ENCODE measurements at places on chromosomes 5 and 9.

- H3K27ac ChIP-seq: no peak overlapping the region
- no peaks in the 10 kb centered on the region for H3K4me1 ChIP-seq
- H3K4me3 ChIP-seq: no peak overlapping the region
Observed at GRCh38 chr5:3787604-3788003, 192.0 kb downstream of the IRX1 start.

DNA sequence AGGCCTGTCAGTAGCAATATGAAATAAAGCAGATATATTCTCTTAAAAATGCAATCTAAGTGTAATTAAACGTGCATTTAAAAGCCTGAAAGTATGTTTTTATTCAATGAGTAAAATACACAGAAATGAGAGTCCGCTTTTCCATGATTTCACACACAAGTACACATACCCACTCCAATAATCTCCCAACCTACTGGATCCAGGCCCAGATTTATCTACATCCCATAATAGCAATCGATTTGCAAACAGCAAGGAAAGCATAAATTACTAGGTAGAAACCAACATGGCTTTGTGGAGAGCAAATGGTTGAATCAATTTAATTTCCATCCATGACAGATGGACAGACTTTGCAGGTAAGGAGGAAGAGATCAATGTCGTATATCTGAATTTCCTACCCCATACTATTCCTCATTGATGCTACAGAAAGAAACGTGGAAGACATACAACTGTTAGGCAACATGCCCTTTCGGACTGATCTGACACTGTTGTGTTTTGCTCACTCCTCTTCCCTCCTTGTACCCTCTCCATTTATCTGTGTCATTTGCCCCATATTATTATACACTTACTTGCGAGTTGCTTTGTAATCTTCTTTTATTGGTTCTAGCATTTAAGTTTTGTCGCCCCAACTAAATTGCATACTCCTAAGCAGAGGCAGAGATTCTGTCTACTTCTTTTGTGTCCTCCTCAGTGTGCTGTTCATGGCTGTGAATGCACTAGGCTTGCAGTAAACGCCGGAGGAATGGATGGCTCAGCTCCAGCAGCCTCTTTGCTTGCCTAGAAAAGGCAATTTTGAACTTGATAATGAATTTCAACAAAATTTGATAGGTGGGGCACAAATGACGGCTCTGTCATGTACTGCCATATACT lies 133.6 kb downstream of the NFIB start:
- H3K4me1 ChIP-seq: no peaks in the 10 kb centered on the region
- H3K4me3 ChIP-seq: no peak overlapping the region
- no peak overlapping the region for H3K27ac ChIP-seq
- H3K27me3 ChIP-seq: no peaks in the 10 kb centered on the region

DNA sequence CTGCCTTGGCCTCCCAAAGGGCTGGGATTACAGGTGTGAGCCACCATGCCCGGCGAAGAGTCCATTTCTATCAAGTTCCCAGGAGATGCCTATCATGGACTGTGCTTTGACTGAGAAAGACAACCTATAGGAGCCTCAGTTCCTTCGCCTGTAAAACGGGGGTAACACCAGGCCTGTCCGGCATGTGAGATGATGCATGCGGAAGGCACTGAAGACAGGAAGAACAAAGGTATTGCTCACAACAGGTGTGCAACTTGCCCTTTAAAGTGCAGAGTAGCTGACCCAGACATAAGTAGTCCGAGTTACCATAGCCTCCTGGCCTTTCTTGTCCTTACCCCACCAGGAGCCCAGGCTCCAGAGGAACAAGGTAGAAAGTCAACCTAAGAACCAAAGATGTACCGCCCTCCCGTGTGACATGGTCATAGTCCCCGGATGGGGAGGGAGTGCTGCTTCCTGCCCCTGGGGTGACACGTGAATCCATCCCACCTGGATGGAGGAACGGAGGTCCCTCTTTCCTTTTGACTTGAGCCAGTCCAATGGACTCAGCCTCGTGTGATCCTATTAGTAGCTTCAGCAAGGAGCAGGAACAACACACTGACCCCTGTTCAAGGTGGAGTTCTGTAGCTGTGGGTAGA lies 60.3 kb downstream of the HSPA4 start:
- H3K4me1 ChIP-seq: peaks cover 60% of the 10 kb centered on the region
- H3K27me3 ChIP-seq: no peaks in the 10 kb centered on the region
- no peak for DNase-seq
- H3K27ac ChIP-seq: peak overlapping the region; percentile 66

DNA sequence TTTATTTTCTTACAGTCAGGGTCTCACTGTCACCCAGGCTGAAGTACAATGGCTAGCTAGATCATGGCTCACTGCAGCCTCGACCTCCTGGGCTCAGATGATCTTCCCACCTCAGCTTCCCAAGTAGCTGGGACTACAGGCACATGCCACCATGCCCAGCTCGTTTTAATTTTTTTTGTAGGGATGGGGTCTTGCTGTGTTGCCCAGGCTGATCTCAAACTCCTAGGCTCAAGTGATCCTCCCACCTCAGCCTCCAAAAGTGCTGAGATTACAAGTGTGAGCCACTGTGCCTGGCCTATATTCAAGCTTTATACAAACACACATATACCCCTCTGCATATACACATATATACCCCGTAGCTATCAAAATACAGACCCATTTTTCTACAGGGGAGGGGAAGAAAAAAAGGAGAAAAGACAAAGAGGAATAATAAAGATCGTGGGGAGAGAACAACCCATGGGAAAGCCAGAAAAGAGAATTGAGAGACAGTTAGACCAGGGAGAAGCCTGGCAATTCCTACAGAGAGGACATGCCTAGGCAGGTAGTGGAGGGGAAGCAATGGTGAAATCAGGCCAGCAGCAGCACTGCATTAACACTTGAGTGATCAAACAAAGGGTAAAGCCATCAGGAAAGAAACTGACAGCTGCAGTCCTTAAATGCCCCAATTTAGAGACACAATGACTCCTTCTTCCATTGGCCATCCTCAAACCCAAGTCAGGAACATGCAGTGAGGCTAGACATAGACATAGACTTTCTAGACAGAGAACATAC lies 102.7 kb downstream of the EFNA5 start:
- H3K27me3 ChIP-seq: peaks cover 11% of the 10 kb centered on the region
- no peaks in the 10 kb centered on the region for H3K36me3 ChIP-seq
- no peak overlapping the region for H3K27ac ChIP-seq
- H3K4me3 ChIP-seq: no peak overlapping the region
- H3K4me1 ChIP-seq: peaks cover 17% of the 10 kb centered on the region

- H3K36me3 ChIP-seq: no peaks in the 10 kb centered on the region
- no peak overlapping the region for H3K27ac ChIP-seq
- H3K27me3 ChIP-seq: peaks cover 53% of the 10 kb centered on the region
- H3K4me3 ChIP-seq: peak overlapping the region; percentile 77
- H3K4me1 ChIP-seq: peaks cover 5% of the 10 kb centered on the region
Observed at GRCh38 chr9:129696944-129697655, 31.7 kb downstream of the PRRX2 start.

DNA sequence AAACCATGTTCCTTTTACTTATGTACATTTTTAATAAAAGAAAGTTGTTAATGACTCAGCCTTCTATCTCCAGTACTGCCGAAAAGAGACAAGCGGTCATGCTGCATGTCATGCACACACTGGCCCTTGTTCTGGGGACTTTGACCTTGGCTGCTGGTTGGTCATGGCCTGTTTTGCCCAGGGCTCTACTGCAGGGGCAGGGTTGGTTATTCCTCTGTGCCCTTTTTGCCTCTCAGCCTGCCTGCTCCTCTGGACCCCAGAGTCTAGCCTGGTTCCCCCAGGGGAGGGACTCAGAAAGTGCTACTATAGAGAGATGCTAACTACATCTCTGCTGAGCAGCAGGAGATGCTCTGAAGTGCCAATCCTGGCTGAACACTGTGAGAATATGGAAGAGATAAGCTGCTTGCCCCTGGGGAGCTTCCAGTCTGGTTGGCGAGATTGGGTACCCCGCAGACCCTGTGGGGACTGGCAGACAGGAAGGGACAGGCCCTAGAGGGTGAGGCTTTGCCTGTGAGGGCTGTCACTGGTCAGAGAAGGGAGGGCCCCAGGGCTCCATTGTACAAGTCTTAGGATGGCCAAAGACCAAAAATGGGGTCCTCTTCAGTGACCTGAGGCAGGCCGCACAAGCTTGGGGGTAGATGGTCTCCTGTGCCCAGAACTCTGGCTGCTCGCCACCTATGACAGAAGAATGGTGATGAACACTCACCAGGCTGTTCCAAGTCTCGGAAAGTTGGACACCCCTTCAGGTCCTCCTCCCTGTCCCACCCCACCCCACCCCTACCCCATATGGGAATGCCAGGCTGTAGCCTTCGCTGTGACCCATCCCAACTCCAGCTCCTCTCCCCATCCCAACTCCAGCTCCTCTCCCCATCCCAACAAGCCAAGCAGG lies 14.3 kb downstream of the IRF1 start:
- no peak for DNase-seq
- H3K36me3 ChIP-seq: peaks cover 6% of the 10 kb centered on the region
- no peaks in the 10 kb centered on the region for H3K27me3 ChIP-seq
- peaks cover 78% of the 10 kb centered on the region for H3K4me1 ChIP-seq
- H3K27ac ChIP-seq: no peak overlapping the region

DNA sequence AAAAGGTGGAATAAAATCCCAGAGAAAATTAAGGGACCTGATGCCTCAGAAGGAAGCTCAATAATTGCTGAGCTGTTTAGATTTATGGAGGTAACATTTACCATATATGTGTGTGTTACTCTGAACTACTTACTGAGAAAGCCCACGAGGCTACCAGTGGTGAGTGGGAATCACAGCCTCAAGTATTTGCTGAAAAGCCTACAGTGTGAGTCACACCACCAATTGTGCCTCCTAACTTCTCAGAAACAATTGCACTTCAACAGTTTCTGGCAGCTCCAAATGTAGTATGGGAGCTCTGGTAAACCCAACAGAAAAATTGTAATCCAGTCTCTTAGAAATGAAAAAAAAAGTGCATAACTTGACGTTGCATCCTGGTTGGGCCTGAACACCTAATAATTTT lies 551.6 kb downstream of the PRDM9 start:
- no peak overlapping the region for H3K4me3 ChIP-seq
- DNase-seq: no peak
- no peaks in the 10 kb centered on the region for H3K27me3 ChIP-seq
- H3K27ac ChIP-seq: no peak overlapping the region

- H3K36me3 ChIP-seq: no peaks in the 10 kb centered on the region
- H3K4me1 ChIP-seq: no peaks in the 10 kb centered on the region
- no peak for DNase-seq
- no peak overlapping the region for H3K4me3 ChIP-seq
Observed at GRCh38 chr5:175123542-175123941, 320.4 kb downstream of the DRD1 start.

- no peak overlapping the region for H3K4me3 ChIP-seq
- no peak overlapping the region for H3K27ac ChIP-seq
- peaks cover 5% of the 10 kb centered on the region for H3K4me1 ChIP-seq
- peaks cover 3% of the 10 kb centered on the region for H3K36me3 ChIP-seq
Observed at GRCh38 chr9:77010527-77010926, 8.9 kb upstream of the FOXB2 start.

DNA sequence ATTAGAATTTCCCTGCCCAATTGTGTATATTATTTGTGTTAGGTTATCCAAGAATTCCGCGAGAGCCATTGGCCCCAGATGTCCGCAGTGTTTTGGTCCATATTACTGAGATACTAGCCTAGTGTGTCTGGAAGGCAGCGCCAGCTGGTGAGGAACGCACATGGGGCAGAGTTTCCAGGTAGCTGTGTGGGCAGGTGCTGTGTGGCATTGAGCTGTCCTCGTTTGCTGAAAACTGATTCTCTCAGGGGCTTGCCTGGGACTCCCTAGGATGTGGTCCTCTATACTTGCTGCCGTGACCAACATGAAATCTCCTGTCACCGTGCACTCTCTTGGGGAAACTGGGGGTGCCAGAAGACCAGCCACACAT lies 288.7 kb downstream of the FANCC start:
- no peak overlapping the region for H3K4me3 ChIP-seq
- peaks cover 9% of the 10 kb centered on the region for H3K36me3 ChIP-seq
- no peaks in the 10 kb centered on the region for H3K4me1 ChIP-seq
- H3K27ac ChIP-seq: no peak overlapping the region
- DNase-seq: no peak

GRCh38 chr5:143279698-143280097 lies 123.8 kb downstream of the NR3C1 start:
- peaks cover 28% of the 10 kb centered on the region for H3K36me3 ChIP-seq
- peak overlapping the region; percentile 21 for H3K27ac ChIP-seq
- no peak for DNase-seq
- H3K4me1 ChIP-seq: peaks cover 13% of the 10 kb centered on the region

DNA sequence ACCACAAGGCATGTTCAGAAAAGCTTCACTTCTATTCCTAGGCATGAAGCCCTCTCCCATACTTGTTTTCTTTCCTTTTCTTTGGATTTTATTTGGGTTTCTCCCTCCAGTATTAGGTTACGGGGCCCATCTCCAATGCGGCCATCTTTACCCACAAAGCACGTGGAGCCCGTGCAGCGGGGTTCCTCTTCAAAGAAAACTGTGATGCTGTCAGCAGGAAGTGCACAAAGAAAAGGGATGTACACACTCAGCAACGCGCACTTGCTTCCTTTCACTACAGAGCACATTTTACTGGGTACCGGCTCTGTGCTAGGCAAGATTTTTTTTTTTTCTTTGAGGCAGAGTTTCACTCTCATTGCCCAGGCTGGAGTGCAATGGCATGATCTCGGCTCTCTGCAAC lies 106.6 kb downstream of the COL23A1 start:
- H3K4me1 ChIP-seq: peaks cover 2% of the 10 kb centered on the region
- peaks cover 27% of the 10 kb centered on the region for H3K27me3 ChIP-seq
- H3K36me3 ChIP-seq: peaks cover 4% of the 10 kb centered on the region
- peak; percentile 9 for DNase-seq

DNA sequence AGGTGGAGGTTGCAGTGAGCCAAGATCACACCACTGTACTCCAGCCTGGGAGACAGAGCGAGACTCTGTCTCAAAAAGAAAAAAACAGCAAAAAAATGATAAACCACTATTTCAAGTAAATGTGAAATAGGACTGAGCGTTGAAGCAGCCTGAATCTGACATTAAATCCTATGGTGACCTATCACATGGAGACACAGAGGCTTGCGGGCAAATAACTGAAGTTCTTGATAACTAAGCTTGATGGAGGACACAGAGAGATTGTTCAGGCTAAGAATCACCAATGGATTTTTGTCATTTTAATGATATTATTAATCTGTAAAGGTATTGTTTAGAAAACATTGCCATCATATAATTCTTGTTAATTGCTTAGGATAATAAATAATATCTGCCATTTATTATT lies 15.7 kb upstream of the IL6ST start:
- no peak for DNase-seq
- H3K36me3 ChIP-seq: no peaks in the 10 kb centered on the region
- H3K4me3 ChIP-seq: no peak overlapping the region
- peaks cover 7% of the 10 kb centered on the region for H3K4me1 ChIP-seq

- H3K27ac ChIP-seq: no peak overlapping the region
- no peak overlapping the region for H3K4me3 ChIP-seq
- no peaks in the 10 kb centered on the region for H3K36me3 ChIP-seq
- H3K27me3 ChIP-seq: no peaks in the 10 kb centered on the region
Observed at GRCh38 chr5:107487056-107487542, 183.6 kb downstream of the EFNA5 start.

- H3K27me3 ChIP-seq: no peaks in the 10 kb centered on the region
- no peak overlapping the region for H3K4me3 ChIP-seq
- H3K27ac ChIP-seq: no peak overlapping the region
- no peaks in the 10 kb centered on the region for H3K4me1 ChIP-seq
Observed at GRCh38 chr5:146765089-146765832, 113.3 kb downstream of the PPP2R2B start.

Measured in stimulated activated naive B cell treated with anti-CD40 and anti-IgM and Interleukin-4, amounts not matched to agents 10 μg/mL and 1 μg/mL and 100 μg/mL, for 72 hours (primary cell).